ENCODE measurements at places on chromosomes 12 and 14.

DNA sequence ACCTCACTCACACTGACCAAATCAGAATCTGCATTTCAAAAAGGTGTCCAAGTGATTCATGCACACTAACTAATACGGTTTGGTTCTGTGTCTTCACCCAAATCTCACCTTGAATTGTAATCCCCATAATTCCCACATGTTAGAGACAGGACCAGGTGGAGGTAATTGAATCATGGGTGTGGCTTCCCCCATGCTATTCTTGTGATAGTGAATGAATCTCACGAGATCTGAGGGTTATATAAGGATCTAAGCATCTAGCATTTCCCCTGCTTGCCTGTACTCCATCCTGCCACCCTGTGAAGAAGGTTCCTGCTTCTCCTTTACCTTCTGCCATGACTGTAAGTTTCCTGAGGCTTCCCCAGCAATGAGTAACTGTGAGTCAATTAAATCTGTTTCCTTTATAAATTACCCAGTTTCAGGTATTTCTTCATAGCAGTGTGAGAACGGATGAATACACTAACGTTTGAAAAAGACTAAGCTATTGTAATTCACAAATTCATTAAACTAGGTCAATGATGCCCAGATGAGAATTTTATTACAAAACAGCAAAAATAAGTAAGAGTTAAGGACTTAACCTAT is 759.1 kb downstream of the GALC start:
- no peak for DNase-seq

- DNase-seq = no peak
Observed at GRCh38 chr12:26918321-26919215, 19.2 kb downstream of the INTS13 start.

DNA sequence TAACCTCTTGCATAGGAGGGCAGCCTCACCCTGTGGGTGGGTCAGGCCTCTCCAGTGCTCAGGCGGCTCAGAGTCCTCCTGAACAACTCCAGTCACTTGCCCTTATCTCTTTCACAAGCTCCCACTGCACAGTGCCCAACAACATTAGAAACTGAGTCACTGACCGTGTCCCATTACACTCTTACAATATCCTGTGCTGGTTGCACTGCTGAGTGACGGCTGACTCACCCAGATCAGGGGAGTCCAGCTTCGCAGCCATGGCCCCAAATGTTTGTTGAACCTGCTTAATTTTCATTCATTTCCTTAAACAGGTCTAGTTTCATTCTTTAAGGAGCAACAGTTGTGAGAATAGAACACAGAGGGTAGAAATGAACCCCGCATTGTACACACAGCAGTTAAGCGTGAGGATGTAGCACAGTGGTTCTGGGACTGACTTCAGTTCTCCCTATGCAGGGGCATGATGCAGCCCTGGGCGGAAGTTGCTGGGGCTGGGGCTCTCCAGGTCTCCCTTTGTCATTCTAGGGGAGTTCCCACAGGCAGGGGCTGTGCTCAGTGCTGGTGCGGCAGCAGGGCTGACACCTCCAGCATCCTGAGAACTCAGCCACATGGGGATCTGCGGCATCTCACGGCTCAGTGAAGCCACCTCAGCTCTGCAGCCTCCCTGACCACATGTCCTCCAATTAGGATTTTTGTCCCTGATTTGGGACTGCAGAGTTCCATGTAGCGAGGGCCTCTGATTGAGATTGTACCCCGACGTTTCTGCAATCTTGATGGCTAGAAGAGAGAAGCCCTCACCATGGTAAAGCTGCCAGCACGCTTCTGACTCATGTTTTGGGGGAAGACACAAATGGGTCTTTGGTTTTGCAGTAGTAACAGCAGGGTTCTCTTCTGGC is 16.1 kb downstream of the GPR68 start:
- DNase-seq = peak; percentile 48

- DNase-seq = no peak
Observed at GRCh38 chr14:32473464-32473855, 144.4 kb downstream of the AKAP6 start.

GRCh38 chr12:127398016-127398710 is 868.8 kb upstream of the TMEM132C start:
- DNase-seq = no peak

DNA sequence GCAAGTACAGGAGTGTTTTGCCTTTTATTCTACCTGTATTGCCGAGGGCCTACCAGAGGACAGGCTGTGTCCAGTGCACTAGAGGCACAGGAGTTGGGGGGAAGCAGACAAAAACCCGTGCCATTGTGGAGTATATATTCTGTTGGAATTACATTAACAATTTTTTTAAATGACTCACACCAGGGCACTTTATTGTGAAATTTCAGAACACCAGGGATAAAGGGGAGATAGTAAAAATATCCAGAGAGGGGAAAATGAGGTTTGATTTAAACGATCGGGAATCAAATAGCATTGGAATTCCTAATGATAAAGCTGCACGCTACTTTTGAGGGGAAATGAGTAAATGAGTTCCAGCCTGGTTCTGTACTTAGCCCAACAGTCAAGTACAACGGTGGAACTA is 123.2 kb downstream of the PELI2 start:
- no peak for DNase-seq

GRCh38 chr14:69574263-69574953 is at the start of gene CCDC177:
CCDC177 (minus strand) TSS chr14:69574871; CDS start chr14:69573622, 1,249 bp downstream.
- DNase-seq = peak; percentile 52

GRCh38 chr14:92718664-92719063 is 29.8 kb downstream of the LGMN start:
- no peak for DNase-seq

DNA sequence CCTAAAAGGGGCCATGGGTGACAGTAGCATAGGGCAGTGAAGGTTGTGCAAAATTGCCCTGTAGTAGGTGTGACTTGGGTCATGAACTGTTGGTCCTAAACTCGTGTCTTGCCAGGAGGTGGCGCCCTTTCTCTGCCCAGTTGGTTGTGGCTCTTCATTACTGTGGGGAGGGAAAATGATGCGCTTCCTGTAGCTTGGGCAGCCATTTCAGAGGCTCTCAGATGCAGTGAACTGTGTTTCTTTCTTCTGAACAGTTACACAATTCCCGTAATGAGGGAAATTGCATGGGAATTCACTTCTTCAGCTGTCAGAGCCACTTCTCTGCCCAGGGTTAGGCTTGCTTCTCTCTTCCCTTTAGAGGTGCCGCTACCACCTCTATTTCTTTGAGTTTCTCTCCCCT is 148.1 kb upstream of the NRXN3 start:
- no peak for DNase-seq

GRCh38 chr14:59816941-59817340 is 53.6 kb downstream of the RTN1 start:
- no peak for DNase-seq

- DNase-seq = no peak
Observed at GRCh38 chr14:88866305-88866704, 41.9 kb downstream of the TTC8 start.

DNA sequence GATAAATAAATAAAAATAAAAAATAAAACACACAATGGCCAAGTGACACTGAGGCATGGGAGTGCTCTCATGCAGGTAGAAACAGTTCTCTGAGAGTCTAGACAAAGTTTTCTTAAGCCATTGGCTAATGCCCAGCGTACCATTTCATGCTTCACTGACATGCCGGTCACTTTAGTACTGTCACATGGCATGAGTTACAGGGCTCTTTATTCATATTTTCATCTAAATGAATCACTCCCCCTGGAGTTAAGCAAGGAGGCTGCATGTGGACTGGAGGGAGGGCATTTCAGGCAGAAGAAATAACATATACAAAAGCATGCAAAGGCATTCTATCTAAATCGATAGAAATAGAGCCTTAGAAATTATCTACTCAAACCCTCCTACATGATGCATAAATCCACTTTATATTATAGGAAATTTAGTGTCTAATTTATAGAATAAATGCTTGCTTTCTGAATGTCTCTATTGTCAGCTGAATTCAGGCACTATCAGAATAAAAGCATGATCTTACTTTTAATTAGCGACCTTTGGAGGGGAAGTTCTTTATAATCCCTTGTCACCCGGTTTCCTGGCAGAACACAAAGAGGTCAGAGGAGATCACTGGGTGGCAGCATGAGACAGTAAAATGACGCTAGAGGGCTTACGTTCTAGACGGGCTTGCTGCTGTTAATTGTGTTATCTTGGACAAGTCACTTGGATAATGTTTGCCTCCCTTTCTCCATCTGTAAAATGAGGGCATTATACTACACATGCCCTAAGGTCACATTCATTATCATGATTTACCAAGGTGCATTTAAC is 17.5 kb downstream of the DYRK4 start:
- no peak for DNase-seq

DNA sequence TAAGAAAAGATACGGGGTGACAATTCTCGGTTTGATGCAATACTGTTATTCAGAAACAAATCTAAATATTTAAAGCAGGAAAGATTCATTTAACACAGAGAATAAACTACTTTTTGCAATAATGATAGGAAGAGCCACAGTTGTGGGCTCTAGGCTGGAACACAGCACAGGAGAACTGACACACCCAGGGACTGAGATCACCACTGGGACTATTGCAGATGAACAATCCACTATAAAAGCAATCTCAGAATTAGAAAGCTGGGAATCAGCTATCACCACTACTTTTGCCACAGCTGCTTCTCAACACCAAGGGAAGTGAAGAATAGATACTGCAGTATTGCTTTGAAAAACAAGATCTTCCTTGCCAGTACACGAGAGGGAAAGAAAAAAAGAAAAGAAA is 4.1 kb upstream of the PIK3C2G start:
- DNase-seq = no peak

- no peak for DNase-seq
Observed at GRCh38 chr12:119235197-119235751, 56.5 kb downstream of the HSPB8 start.

Measured in stimulated activated naive CD4-positive, alpha-beta T cell (primary cell).